Panc1 (cell line): ENCODE measurements at places on chromosomes 7 and 10.

DNA sequence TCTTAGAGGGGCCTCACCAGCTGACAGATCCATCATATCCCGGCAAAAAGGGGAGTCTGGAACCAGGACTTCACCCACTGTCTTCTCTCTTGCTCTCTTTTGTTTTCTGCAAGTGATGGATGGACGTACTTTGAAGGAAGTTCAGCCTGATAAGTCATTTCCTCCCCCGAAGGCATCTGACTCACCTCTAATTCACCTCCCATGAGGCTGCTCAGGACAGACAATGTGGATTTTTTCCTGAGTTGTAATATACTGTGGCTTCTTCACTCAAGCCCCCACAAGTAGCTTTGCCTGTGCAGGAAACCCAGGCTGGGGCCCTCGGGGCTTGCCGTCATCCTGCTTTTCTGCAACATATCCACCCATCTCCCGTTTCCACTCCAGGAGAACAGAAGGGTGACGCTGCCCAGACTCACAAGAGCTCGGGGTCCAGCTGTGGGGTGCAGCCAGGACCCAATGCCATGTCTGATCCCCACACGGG, 70.4 kb downstream of the ASB13 start:
- peak; percentile 36 for DNase-seq

- DNase-seq, result no peak
Measured at GRCh38 chr7:37191797-37192196, 256.9 kb downstream of the ELMO1 start.

- no peak for DNase-seq
Measured at GRCh38 chr7:138434597-138435019, 25.5 kb upstream of the TRIM24 start.

GRCh38 chr7:157952050-157952667, 615.4 kb downstream of the DNAJB6 start:
- DNase-seq, result no peak

GRCh38 chr7:68718097-68718551, 880.2 kb upstream of the AUTS2 start:
- no peak for DNase-seq

DNA sequence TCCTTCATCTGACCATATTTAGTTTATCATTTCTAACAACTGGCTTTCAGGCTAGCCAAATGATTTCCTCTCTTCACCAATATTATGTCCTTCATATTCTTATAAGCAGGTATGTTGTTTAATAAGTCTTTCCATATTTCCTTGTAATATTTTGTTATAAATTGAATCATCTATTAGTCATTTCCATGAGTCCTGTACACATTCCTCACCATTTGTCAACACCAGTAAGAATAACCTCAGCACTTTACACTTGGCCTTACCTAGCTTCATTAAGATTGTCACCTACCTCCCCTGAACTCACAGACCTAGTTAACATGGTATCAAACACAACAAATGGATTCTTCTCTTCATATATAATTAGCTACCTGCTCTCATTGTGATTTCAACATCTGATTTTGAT, 282.3 kb downstream of the SEMA3D start:
- DNase-seq, result no peak
